Spinal cord (tissue), 10 donors: ENCODE measurements at places on chromosomes 3 and 15.

- no peak for DNase-seq
These were observed 197.4 kb upstream of the RGMA start for GRCh38 chr15:93286446-93286845.

- no peak for DNase-seq
These were observed 11.6 kb upstream of the SEMA5B start for GRCh38 chr3:123039178-123039577.

DNA sequence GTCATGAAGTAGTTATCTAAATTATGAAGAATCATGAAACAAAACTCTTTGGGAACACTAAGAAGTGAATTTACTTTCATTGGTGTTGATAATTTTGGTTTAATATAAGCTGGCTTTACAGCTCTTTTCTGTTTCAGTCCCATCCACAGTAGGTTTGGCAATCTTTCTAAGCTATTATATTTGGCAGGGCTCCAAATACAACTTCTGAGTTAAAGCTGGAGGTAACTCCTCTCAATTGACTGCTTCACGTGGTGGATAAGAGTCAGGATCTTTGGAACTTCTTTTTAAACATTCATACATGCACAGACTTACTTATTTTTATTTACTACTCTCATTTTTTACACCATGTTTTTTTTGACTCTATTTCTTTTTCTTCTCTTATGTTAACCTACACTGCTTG is 106.5 kb upstream of the EPHA3 start:
- no peak for DNase-seq

DNA sequence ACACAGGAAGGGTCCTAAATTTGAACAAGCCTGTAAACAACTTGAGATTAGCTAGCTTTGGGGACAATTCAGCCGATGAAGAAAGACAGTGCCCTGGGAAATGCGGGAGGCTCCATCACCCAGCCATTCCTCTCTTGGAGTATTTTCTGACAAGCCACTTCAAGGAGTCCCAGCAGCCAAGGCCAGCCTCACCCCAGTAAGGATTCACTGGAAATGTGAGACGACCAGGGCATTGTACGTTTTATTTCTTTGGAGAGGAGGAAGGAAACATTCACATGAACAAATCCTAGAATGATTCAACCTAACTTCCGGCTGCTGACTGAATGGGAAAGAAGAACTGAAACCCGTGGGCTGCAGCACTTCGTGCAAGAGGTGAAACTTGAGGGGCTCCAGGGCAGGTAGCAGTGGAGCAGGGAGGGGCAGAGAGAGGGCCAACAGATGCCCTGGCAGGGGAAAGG is 116.4 kb upstream of the ARHGEF3 start:
- DNase-seq = no peak

GRCh38 chr15:28262438-28262837 is 59.5 kb downstream of the HERC2 start:
- no peak for DNase-seq

DNA sequence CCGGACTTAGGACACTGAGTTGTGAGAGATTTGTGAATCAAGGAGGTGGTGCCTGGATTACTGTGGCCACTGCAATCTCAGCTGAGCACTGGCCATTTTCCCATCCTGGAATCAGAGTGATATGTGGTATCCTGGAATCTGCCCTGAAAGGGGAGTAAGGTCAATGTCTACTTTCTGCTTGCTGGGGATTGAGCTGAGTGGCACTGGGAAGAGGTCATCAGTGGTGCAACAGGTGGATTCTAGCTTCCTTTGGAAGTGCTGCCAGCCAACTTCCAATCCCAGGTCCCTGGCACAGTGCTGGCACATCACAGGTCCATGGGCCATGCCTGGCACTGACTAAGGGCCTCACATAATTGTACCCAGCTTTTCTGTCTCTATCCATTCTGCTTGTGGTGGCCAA is 20.6 kb upstream of the TSEN2 start:
- no peak for DNase-seq
